ENCODE measurements at places on chromosomes 6 and 20.

GRCh38 chr6:83215131-83216047 lies 22.2 kb downstream of the RWDD2A start:
- peak; percentile 53 for DNase-seq

- no peak for DNase-seq
Observed at GRCh38 chr6:123519189-123519505, 117.6 kb downstream of the TRDN start.

DNA sequence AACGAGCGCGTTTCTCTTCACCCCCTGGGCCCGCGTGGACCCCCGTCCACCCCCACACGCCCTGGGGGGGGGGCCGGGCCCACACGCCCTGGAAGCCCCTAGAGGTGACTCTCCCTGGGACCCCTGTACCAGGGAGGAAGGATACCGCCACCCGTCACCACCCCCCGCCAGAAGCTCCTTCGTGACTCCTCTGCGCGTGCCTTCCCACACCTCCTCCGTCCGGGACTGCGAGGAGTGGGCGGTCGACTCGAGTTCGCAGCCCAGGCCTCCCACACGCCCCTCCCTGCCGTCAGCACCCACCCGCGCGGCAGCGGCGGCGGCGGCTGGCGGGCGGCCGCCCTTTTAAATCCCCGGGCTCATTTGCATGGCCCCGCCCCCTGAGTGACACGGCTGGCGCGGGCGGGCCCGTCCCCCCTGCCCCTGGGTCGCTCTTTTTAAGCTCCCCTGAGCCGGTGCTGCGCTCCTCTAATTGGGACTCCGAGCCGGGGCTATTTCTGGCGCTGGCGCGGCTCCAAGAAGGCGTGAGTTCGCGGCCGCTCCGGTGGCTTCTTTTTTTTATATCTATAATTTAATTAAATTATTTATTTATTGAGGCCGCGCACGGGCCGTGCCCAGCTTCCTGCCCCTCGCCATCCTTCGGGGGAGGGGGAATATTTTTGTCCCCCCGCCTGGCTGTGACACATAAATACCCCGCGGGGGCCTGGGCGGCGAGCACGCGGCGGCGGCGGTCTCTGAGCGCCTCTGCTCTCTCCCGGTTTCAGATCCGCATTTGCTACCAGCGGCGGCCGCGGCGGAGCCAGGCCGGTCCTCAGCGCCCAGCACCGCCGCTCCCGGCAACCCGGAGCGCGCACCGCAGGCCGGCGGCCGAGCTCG lies at the start of gene HMGA1:
HMGA1 (plus strand) TSS at position 431 of the 873 bp plus-strand sequence. CDS start 3,908 bp downstream, outside the sequence.
- peak; percentile 47 for DNase-seq

- DNase-seq, result no peak
Observed at GRCh38 chr20:41452226-41452625, 85.6 kb upstream of the EMILIN3 start.

GRCh38 chr20:63640086-63640485 lies 13.1 kb downstream of the STMN3 start:
- no peak for DNase-seq

DNA sequence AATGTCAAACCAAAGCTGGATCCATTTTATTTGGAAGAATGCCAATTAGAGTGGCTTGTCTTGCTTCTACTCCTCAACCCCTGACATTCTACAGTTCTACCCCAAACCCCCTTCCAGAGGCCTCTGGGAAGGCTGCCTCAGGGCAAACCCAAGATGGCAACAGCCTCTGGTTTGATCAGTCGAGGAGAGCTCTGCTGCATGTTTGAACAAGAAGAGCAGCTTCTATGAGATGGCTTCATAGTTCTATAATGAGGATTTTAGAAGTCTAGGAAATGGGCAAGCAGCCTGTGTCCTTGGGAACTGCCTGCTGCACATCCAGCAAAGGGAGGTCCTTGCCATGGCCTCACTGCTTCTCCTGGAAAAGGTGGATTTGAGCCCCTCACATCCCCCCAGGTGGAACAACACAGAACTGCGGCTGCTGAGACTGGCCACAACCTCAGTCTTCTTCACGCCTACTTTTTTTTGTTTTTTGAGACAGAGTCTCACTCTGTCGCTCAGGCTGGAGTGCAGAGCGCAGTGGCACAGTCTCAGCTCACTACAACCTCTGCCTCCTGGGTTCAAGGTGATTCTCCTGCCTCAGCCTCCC lies 37.9 kb downstream of the ZC3H12D start:
- DNase-seq, result no peak

DNA sequence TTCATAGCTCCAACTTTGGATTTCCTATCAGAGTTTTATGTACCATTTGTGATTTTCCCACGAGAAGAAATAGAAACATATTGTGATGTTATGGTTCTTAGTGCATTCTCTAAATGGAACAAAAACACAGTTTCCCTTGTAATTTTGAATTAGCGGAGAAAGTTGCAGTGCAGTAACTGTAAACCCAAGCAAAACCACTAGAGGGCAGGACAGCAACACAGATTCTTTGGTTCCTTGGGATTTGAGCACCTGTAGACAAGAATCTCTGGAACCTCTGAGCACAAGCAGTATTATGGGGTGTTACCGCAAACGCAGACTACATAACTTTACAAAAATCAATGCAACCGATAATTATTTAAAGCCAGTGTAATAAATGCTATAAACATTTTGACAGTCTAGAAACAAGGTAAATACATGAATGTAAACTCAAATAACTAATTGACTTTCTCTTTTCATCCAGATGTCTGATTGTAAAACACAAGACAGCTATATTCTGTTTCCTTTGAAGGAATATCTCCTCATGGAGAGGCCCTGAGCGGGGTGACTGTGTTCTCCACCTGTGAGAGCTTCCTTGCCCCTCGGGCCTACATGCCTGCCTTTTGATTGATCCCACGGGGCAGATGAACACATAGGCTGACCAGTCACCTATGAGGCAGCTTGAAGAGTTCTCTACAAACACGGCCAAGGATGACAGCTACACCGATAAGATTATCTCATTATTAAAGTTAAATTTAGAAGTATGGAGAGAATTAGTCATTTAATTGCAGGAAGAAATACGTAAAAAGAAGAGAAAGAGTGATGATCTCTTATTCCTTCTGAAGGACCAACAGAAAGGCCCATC lies 67.5 kb upstream of the COL21A1 start:
- no peak for DNase-seq

GRCh38 chr20:53255102-53255710 lies 283.0 kb downstream of the TSHZ2 start:
- DNase-seq, result no peak

GRCh38 chr6:166351715-166352285 lies 9.5 kb upstream of the SFT2D1 start:
- DNase-seq, result peak; percentile 93

GRCh38 chr20:21517566-21518277 lies 3.9 kb upstream of the NKX2-2 start:
- no peak for DNase-seq

DNA sequence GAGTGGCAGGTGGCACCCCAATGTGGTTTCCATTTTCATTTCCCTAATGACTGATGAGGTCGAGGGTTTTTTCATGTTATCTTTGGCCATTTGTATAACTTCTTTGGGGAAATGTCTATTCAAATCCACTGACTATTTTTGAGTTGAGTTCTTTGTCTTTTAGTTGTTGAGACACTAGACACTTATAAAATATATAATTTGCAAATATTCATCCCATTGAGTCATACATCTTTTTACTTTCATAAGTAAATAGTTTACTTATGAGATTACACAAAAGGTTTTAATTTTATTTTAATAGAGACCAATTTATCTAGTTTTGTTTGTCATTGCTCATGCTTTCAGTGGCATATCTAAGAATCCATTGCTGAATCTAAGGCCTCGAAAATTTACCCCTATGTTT lies 49.5 kb downstream of the THBS2 start:
- no peak for DNase-seq

GRCh38 chr20:38303908-38304379 lies at the start of gene BPI:
Gene BPI, plus strand, starts transcription at chr20:38304156. Its CDS starts 68 bp downstream, at chr20:38304224.
- DNase-seq, result no peak

- no peak for DNase-seq
Observed at GRCh38 chr20:58604128-58604881, 46.8 kb upstream of the STX16 start.

DNA sequence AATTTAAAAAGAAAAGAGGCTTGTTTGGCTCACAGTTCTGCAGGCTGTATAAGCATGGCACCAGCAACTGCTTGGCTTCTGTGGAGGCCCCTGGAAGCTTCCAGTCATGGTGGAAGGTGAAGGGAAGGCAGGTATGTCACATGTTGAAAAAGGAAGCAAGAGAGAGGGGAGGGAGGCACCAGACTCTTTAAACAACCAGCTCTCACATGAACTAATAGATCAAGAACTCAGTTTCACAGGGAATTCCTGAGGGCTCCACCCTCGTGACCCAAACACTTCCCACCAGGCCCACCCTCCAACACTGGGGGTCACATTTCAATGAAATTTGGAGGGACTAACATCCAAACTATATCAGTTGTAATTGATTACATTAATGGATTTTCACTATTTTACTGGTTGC lies 127.9 kb upstream of the MLIP start:
- DNase-seq, result no peak

DNA sequence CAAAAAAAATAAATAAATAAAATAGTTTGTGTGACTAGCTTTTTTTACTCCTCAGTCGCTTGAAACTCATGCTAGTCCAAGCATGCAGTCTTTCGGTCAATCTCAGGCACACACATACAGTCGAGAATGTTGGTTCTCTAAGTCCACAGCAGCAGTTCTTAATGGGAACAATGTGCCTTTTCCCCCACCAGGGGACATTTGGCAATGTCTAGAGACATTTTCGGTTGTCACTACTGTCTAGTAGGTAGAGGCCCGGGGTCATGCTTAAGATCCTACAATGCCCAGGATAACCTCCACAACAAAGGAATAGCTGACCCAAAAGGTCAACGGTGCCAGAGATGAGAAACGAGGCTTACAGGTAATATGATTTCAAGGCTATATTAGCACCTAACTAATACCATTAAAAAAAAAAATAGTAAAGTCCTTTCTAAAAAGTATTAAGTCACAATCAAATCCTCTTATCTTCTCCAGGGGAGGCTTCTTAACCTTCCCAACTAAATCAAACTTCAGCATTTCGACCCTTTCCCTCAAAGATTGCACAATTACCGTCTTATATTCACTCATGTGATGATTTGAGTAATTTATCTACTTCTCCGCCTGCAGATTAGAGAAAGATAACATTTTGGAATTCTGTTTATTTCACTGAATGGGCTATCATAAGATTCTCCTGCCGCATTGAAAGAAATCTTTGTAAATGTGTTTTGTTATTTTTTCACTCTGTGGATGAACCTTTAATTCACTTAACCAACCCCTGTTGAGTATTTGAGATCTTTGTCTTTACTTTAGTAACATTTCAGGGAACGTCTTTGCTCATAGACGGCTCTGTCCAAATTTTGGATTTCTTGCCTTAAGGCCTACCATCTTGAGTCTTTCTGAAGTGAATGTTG lies 8.1 kb upstream of the SALL4 start:
- no peak for DNase-seq

DNA sequence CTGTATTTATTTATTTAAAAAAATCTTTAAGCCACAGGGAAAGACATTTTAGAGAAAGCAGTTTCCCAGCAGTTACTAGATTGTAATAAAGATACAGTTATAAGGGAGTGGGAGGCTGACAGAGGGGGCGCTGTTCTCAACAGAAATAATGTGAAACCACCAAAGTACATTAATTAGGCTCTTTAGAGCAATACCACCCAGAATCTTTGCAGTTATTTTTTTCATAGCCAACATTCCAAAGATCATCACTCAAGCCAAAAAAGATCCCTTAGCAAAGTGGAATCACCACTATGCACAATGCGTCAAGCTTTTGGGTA lies 331.3 kb upstream of the DEFB112 start:
- no peak for DNase-seq

DNA sequence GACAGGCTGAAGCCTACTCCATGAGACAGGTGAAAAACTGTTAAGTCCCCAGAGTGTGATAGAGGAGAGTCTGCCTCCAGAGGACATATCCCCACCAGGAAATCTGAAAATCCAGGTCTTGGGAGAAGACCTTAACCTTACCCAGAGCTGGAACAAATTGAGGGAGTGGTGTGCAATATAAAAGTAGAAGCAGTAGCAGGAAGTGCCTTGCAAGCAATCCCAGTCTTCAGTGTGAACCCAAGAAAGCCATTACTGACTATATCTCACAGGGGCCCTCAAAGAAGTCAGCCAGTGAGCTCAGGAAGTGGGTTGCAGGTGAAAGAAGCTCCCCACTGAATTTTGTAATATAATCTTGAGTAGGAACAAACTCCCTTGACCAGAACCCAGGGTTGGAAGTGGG lies 41.9 kb upstream of the PKIB start:
- DNase-seq, result no peak
